Activated CD4-positive, alpha-beta memory T cell treated with anti-CD3 and anti-CD28 coated beads for 36 hours (primary cell): ENCODE measurements at places on chromosomes 12 and 14.

- no peaks in the 10 kb centered on the region for H3K36me3 ChIP-seq
- H3K27me3 ChIP-seq: peaks cover 2% of the 10 kb centered on the region
- H3K4me3 ChIP-seq: no peak overlapping the region
- no peak for DNase-seq
Measured at GRCh38 chr14:104175811-104176210, 37.4 kb downstream of the KIF26A start.

- no peak overlapping the region for H3K27ac ChIP-seq
- H3K27me3 ChIP-seq: peaks cover 5% of the 10 kb centered on the region
- no peak overlapping the region for H3K4me3 ChIP-seq
- H3K4me1 ChIP-seq: no peaks in the 10 kb centered on the region
- no peaks in the 10 kb centered on the region for H3K36me3 ChIP-seq
Measured at GRCh38 chr14:30532264-30532663, 26.7 kb upstream of the G2E3 start.

DNA sequence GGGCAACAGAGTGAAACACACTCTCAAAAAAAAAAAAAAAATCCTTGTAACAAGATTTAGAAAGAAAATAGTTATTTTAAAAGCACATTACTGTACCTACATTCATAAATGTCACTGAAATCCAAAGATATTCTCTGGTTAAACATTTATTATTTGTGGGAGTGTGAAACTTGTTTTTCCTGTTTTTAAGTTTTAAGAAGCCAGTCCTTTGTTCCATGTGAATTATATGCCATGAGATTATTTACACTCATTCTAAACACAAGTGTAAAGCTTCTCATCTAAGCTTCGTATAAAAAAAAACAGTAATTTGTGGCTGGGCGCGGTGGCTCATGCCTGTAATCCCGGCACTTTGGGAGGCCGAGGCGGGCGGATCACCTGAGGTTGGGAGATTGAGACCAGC is 15.0 kb downstream of the VCPKMT start:
- H3K27me3 ChIP-seq: no peaks in the 10 kb centered on the region
- no peak overlapping the region for H3K4me3 ChIP-seq
- no peak for DNase-seq
- peaks cover 48% of the 10 kb centered on the region for H3K4me1 ChIP-seq
- no peak overlapping the region for H3K27ac ChIP-seq

GRCh38 chr12:75818863-75819262 is 212.7 kb downstream of the PHLDA1 start:
- no peak overlapping the region for H3K27ac ChIP-seq
- no peaks in the 10 kb centered on the region for H3K36me3 ChIP-seq
- peaks cover 2% of the 10 kb centered on the region for H3K27me3 ChIP-seq
- no peak overlapping the region for H3K4me3 ChIP-seq
- no peak for DNase-seq

- DNase-seq: no peak
- H3K4me1 ChIP-seq: no peaks in the 10 kb centered on the region
- H3K4me3 ChIP-seq: no peak overlapping the region
- no peaks in the 10 kb centered on the region for H3K27me3 ChIP-seq
- H3K36me3 ChIP-seq: no peaks in the 10 kb centered on the region
- no peak overlapping the region for H3K27ac ChIP-seq
Measured at GRCh38 chr12:49864798-49865090, 21.8 kb upstream of the BCDIN3D start.

GRCh38 chr14:88228522-88229236 is 94.4 kb downstream of the KCNK10 start:
- no peak overlapping the region for H3K4me3 ChIP-seq
- H3K4me1 ChIP-seq: peaks cover 4% of the 10 kb centered on the region
- H3K27ac ChIP-seq: no peak overlapping the region
- H3K36me3 ChIP-seq: no peaks in the 10 kb centered on the region
- peaks cover 8% of the 10 kb centered on the region for H3K27me3 ChIP-seq

GRCh38 chr12:63068857-63069442 is 82.1 kb downstream of the AVPR1A start:
- no peaks in the 10 kb centered on the region for H3K36me3 ChIP-seq
- no peak overlapping the region for H3K27ac ChIP-seq
- no peaks in the 10 kb centered on the region for H3K27me3 ChIP-seq
- no peaks in the 10 kb centered on the region for H3K4me1 ChIP-seq
- no peak for DNase-seq

- H3K27me3 ChIP-seq: peaks cover 11% of the 10 kb centered on the region
- H3K36me3 ChIP-seq: no peaks in the 10 kb centered on the region
- no peak overlapping the region for H3K27ac ChIP-seq
- H3K4me1 ChIP-seq: no peaks in the 10 kb centered on the region
- no peak overlapping the region for H3K4me3 ChIP-seq
- no peak for DNase-seq
Measured at GRCh38 chr12:92745856-92746550, 43.2 kb downstream of the PLEKHG7 start.

DNA sequence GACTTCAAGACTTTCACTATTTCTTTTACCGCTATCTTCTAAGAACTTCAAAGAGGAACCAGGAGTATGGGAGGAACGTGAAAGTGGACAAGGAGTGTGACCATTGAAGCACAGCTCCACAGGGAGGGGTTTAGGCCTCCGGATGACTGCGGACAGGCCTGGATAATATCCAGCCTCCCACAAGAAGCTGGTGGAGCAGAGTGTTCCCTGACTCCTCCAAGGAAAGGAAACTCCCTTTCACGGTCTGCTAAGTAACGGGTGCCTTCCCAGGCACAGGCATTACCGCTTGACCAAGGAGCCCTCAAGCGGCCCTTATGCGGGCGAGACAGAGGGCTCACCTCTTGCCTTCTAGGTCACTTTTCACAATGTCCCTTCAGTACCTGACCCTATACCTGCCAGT is 267.0 kb downstream of the RPL10L start:
- H3K4me3 ChIP-seq: no peak overlapping the region
- DNase-seq: no peak
- H3K36me3 ChIP-seq: no peaks in the 10 kb centered on the region
- no peaks in the 10 kb centered on the region for H3K27me3 ChIP-seq
- no peak overlapping the region for H3K27ac ChIP-seq

DNA sequence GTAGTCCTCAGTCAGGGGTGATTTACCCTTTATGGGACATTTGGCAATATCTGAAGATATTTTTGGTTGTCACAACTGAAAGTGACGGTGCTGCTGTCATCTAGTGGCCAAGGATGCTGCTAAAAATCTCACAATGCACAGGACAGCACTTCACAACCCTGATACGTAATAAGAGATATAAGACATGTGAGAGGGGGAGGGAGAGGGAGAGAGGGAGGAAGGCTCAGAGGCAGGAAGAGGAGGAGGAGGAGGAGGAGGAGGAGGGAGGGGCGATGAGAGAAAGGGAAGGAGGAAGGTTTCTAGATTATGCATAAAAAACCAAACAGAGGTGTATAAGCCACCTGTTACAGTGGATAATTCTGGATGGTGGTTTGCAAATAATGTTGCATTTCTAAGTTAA is 14.3 kb downstream of the MYL2 start:
- peaks cover 3% of the 10 kb centered on the region for H3K4me1 ChIP-seq

GRCh38 chr12:52203079-52203921 is 11.5 kb upstream of the KRT80 start:
- H3K27ac ChIP-seq: no peak overlapping the region
- DNase-seq: peak; percentile 47
- peaks cover 5% of the 10 kb centered on the region for H3K4me1 ChIP-seq
- no peak overlapping the region for H3K4me3 ChIP-seq

- H3K4me1 ChIP-seq: no peaks in the 10 kb centered on the region
Measured at GRCh38 chr12:105882404-105882803, 256.4 kb downstream of the NUAK1 start.

- H3K4me3 ChIP-seq: no peak overlapping the region
- H3K4me1 ChIP-seq: no peaks in the 10 kb centered on the region
- no peaks in the 10 kb centered on the region for H3K36me3 ChIP-seq
- DNase-seq: no peak
Measured at GRCh38 chr14:48398675-48399282, 723.4 kb upstream of the MDGA2 start.

- H3K27ac ChIP-seq: no peak overlapping the region
- no peak overlapping the region for H3K4me3 ChIP-seq
- no peaks in the 10 kb centered on the region for H3K27me3 ChIP-seq
- H3K36me3 ChIP-seq: peaks cover 27% of the 10 kb centered on the region
Measured at GRCh38 chr12:124321556-124322270, 26.8 kb downstream of the RFLNA start.

DNA sequence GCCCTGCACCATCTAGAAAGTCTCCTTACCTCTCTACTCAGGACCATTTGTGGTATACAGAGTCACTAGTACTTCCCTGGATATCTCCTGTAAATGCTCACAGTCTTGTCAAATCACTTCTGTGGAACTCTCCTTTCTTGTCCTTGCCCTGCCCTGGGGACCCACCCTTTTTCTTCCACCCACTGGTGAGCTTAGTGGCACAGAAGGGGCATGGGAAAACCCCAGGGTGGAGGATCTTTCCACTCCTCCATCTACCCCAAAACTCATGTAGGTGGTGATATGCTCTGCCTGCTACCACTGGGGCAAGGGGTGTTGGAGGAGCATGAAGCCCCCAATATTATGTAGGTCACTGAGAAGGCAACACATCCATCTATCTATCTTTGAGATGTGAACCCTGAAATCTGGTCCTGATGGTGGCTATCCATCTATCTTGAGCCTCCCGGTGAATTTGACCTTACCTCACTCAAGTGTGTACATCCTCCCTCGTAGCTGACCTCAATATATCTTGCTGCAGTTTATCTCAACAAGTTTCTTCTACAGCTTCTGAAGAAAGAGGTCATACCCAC is 943 bp downstream of the TESPA1 start:
- peak overlapping the region; percentile 79 for H3K4me3 ChIP-seq
- no peaks in the 10 kb centered on the region for H3K27me3 ChIP-seq
- H3K36me3 ChIP-seq: peaks cover 53% of the 10 kb centered on the region
- H3K27ac ChIP-seq: peak overlapping the region; percentile 90

DNA sequence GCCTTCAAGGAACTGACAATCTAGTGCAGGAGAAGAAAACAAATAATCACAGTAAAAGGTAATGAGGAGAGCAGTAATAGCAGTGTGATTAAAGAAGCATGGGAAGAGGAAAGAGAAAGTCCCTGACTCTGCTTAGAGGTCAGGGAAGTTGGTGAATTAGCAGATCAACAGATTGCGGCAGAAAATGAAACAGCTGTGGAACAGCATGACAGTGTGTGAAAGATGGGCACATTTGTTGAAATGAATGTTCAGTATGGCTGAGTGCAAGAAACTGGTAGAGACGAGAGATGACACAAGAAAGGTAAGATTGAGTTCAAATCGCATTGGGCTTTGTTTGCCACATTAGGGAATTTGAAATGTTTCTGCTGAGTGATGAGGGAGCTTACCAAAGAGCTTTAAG is 63.7 kb upstream of the RASSF8 start:
- no peak for DNase-seq
- H3K4me3 ChIP-seq: no peak overlapping the region
- no peak overlapping the region for H3K27ac ChIP-seq
- H3K4me1 ChIP-seq: no peaks in the 10 kb centered on the region
- H3K36me3 ChIP-seq: no peaks in the 10 kb centered on the region

GRCh38 chr12:113512568-113512967 is 40.9 kb upstream of the LHX5 start:
- H3K27ac ChIP-seq: no peak overlapping the region
- H3K27me3 ChIP-seq: peaks cover 46% of the 10 kb centered on the region
- no peak for DNase-seq
- H3K36me3 ChIP-seq: no peaks in the 10 kb centered on the region
- H3K4me3 ChIP-seq: no peak overlapping the region

- peaks cover 59% of the 10 kb centered on the region for H3K36me3 ChIP-seq
- H3K27me3 ChIP-seq: no peaks in the 10 kb centered on the region
- peaks cover 8% of the 10 kb centered on the region for H3K4me1 ChIP-seq
- H3K4me3 ChIP-seq: no peak overlapping the region
- no peak overlapping the region for H3K27ac ChIP-seq
Measured at GRCh38 chr12:120181991-120182631, 12.4 kb downstream of the GCN1 start.

- peaks cover 6% of the 10 kb centered on the region for H3K27me3 ChIP-seq
- H3K36me3 ChIP-seq: no peaks in the 10 kb centered on the region
- no peak for DNase-seq
- H3K27ac ChIP-seq: no peak overlapping the region
Measured at GRCh38 chr12:124129132-124129531, 156.1 kb downstream of the ZNF664 start.

DNA sequence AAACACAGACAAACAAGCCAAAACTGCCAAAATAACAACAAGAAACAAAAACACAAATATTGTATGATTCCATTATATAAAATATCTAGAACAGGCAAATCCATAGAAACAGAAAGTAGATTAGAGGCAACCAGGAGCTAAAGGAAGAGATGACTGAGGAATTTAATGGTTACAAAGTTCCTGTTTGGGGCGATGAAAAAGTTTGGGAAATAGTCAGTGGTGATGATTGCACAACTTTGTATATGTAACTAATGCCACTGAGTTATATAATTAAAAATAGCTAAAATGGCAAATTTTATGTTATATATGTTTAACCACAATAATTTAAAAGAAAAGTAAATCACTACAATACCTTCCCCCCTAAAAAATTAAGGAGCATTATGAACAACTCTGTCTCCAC is 24.5 kb downstream of the GNPTAB start:
- no peaks in the 10 kb centered on the region for H3K27me3 ChIP-seq
- DNase-seq: no peak
- H3K4me3 ChIP-seq: no peak overlapping the region
- peaks cover 10% of the 10 kb centered on the region for H3K4me1 ChIP-seq
- no peaks in the 10 kb centered on the region for H3K36me3 ChIP-seq
- no peak overlapping the region for H3K27ac ChIP-seq

GRCh38 chr12:110688446-110689280 is at the start of gene HVCN1:
HVCN1 (minus strand) TSS chr12:110689115; CDS start chr12:110683245, 5,870 bp downstream.
- H3K36me3 ChIP-seq: no peaks in the 10 kb centered on the region
- H3K27me3 ChIP-seq: no peaks in the 10 kb centered on the region
- H3K4me3 ChIP-seq: peak within 1 kb of the TSS; percentile 76
- DNase-seq: peak; percentile 33
- H3K27ac ChIP-seq: peak within 1 kb of the TSS; percentile 61

DNA sequence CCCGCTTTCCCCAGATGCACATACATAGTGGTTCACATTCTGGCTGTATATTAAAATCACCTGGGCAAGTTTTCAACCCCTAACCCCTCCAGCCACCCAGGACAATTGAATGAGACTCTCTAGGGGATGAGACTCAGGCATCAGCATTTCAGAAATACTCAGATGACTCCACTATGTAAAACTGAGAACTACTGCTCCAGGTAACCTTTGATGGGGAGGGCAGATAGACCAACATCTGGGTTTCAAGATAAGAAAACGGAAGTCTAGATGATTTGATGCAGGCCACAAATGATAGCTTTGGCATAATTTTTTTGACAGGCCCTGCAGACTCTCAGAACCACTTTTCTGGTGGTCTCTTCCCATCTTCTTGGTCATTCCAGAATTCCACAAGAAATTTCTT is 341.1 kb downstream of the EMP1 start:
- peaks cover 12% of the 10 kb centered on the region for H3K27me3 ChIP-seq
- no peak overlapping the region for H3K27ac ChIP-seq
- no peak for DNase-seq
- H3K4me3 ChIP-seq: no peak overlapping the region
- no peaks in the 10 kb centered on the region for H3K36me3 ChIP-seq
- H3K4me1 ChIP-seq: peaks cover 3% of the 10 kb centered on the region

GRCh38 chr12:20695232-20695631 is at the start of gene SLCO1C1:
SLCO1C1 (plus strand) TSS chr12:20695332; CDS start chr12:20699577, 4,245 bp downstream.
- no peaks in the 10 kb centered on the region for H3K4me1 ChIP-seq
- no peaks in the 10 kb centered on the region for H3K27me3 ChIP-seq
- H3K4me3 ChIP-seq: no peak within 1 kb of the TSS
- no peaks in the 10 kb centered on the region for H3K36me3 ChIP-seq
- no peak within 1 kb of the TSS for H3K27ac ChIP-seq
- DNase-seq: no peak
